ENCODE measurements at places on chromosomes 3 and 15.

DNA sequence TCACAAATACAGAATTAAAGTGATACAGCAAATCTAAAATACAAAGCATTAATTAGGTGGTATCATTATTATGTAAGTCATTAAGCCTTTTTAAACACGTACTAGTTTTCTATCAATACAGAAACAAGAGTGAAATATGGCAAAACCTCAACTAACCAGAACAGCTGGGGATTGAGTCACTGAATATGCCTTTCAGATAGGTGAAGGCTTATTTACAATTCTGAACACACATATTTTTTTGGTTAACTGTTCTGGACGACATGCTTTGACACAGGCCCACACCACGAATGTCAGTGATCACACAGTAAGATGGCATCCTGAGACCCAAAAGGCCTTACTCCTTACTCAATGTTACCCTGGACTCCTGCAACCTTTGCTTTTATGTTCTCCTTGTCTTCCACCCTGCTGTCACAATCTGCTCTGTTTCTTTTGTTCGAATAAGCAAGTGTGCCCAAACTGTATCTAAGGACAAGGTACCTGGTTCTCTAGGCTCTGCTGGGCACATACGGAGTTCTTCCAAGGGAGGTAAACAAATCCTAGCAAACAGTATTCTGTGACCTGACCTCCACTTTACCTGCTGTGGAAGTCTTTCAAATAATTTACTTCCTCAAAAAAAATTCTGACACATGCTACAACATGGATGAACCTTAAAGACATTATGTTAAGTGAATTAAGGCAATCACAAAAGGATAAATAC, 7.0 kb downstream of the SFMBT1 start:
- no peak for DNase-seq

DNA sequence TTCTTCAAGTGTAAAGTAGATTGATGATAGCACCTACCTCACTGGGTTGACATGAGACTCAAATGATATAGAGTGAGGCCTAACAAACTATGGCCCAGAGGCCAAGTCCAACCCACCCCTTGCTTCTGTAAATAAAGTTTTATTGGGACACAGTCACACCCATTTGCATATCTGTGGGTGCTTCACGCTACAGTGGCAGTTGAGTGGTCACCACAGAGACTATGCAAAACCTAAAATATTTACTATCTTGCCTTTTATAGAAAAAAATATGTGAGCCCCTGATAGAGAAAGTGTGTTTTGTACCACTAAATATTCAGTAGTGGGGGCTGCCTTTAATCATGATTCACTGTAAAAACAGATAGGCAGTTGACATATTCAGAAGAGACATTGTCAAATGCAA, 38.0 kb downstream of the ACAN start:
- no peak for DNase-seq

DNA sequence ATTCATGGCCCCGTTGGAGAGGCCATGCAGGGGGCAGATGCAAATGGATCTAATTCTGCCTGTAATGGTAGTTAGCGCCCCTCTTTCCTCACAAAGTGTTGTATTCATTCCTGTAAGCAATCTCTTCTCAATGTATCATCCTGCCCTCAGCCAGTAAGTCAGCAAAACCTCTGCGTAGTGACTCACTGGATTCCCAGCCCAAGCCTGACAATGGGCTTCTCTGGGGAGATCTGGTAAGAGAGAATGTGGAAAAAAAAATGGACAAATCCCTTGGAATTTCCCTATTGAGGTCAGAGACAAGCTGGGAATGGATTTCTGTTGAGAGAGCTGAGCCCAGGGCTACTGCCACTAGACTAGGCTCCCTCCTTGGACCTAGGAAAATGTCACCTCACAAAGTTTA, 25.4 kb downstream of the ADPGK start:
- DNase-seq, result no peak

- DNase-seq, result no peak
Observed at GRCh38 chr15:68450192-68450591, 18.2 kb upstream of the ITGA11 start.

GRCh38 chr3:133644768-133645167, 17.0 kb downstream of the TOPBP1 start:
- DNase-seq, result no peak

GRCh38 chr3:65597226-65597951, 441.3 kb downstream of the MAGI1 start:
- DNase-seq, result no peak

DNA sequence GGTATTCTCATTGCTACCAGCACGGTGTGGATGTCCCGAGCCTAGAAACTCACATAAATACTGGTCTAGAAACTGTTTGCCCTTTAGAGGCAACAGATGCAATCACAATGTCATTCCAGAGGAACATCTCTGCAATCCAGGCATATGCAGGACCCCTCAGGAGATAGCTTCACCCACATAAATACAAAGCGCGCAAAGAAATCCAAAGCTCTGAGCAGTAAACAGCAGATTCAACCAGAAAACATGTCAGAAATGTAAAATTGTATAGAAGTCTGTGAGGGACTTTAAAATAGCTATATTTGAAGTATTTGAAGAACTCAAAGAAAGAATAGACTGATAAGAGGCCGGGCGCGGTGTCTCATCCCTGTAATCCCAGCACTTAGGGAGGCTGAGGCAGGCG, 291.7 kb downstream of the FAM43A start:
- DNase-seq, result no peak

DNA sequence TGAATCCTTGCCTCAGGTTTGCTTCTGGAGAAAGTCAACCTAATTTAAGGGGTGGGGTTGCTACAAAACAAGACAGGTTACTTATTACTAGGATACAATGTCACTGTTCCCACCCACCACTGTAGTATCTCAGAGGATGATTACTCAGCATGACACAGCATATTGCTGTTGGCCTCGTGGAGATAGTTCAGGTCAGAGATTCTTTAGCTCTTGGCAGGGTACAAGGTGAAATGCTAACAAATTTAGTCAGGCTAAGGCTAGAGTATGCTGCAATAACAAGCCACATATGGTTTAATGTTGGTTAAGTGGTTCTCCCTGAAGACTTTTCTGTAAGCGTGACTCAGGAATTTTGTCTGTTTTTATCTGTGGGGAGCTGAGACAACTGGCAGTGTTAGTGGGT, 161.8 kb downstream of the EDEM1 start:
- DNase-seq, result no peak

DNA sequence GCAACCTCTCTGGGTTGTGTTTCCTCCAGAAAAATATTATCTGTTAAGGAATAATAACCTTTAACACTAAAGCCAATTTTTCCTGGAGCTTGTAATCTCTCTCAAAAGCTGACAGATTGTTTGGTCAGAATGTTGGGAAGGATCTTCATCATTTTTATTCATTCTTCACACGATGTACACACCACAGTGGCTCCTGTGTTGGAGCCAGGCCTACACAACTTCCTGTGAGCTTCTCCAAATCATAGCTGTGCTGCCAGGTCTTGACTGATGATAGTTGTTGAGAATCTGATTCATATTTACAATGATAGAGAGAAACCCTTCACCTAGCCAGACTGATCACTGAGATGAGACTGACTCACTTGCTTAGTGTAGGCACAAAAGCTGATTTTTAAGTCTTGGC, 151.0 kb upstream of the ROBO2 start:
- DNase-seq, result no peak

DNA sequence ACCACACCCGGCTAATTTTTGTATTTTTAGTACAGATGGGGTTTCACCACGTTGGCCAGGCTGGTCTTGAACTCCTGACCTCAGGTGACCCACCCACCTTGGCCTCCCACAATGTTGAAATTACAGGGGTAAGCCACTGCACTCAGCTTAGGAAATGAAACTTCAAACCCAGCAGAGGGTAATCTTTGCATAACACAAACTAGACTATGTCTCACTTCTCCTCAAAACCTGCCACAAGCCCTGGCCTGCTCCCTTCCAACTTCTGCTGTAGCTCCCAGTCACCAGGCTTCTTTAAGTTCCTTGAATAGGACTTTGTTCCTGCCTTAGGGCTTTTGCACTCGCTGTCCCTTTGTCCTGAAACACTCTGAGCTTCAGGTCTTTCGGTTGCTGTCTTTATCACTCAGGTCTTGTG, 39.2 kb upstream of the SEMA4B start:
- no peak for DNase-seq

DNA sequence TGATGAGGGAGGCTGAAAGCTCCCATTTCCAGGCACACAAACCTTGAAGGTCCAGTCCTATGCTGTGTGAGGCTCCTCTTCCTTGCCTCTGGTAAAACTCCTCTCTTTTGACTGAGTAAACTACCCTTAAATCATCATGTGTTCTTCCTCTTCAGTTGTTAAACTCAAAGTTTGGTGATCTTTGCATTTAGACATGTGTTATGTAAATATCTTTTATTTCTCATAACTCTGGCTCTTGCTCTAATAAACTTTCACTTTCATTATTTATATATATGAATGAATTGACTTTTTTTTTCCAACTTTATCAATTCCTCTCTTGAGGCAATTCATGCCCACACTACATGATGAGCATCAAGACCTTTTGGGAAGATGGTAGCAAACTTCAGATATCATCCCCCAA, 26.6 kb downstream of the SUCNR1 start:
- no peak for DNase-seq

DNA sequence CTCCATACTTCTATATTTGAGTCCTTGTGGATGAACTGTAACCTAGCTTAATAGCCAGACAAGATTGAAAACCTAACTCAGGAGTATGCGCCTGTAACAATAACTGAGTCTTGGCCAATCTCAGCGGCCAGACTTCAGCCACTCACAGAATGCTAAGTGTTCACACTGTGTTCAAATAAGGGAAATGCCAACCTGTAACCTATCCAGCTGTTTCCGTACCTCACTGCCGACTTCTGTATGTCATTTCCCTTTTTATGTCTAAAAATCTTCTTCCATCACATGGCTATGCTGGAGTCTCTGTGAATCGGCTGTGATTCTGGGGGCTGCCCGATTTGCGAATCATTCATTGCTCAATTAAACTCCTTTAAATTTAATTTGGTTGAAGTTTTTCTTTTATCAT, 169.2 kb downstream of the NFKBIZ start:
- no peak for DNase-seq

GRCh38 chr3:69906351-69906966, 93.1 kb upstream of the SAMMSON start:
- no peak for DNase-seq

- no peak for DNase-seq
Observed at GRCh38 chr3:165181556-165181955, 14.6 kb downstream of the SLITRK3 start.

GRCh38 chr3:118525077-118525476, 509.6 kb downstream of the IGSF11 start:
- no peak for DNase-seq

DNA sequence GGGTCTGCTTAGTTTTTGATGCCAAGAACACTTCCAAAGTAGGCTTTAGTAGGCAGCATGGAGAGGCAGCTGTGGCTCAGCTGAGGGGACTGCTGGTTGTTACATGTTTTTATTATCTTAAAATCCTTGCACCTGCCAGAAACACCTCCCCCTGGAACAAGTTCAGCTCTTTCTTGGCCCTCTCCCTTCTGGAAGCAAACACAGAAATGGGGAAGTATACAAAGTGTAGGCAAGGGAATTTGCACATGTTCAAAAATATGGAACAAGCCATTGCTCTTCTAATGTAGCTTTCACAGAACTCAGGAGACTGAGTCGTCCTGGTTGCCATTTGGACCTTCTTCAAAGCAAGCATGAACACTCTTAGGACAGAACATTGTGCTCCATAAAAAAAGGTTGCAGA, 169.1 kb upstream of the SEMA6D start:
- no peak for DNase-seq

DNA sequence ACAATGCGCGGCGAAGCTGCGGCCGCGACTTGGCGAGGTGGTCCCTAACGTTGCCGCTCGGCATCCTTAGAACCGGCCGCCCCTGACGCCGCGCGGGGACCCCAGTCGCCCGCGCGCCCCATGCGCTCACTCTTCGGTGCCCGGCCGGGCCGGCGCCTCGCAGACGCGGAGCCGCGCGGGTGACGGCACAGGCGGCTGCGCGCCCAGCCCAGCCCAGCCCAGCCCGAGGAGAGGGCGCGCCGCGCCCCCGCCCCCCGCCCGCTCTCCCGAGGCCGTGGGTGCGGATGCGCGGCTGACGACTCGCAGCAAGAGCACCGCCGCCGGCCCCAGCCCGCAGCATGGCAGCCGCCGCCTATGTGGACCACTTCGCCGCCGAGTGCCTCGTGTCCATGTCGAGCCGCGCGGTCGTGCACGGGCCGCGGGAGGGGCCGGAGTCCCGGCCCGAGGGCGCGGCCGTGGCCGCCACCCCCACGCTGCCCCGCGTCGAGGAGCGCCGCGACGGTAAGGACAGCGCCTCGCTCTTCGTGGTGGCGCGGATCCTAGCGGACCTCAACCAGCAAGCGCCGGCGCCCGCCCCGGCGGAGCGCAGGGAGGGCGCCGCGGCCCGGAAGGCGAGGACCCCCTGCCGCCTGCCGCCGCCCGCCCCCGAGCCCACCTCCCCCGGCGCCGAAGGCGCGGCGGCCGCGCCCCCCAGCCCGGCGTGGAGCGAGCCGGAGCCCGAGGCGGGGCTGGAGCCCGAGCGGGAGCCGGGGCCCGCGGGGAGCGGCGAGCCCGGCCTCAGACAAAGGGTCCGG, 437 bp downstream of the KLF13 start:
- DNase-seq, result no peak

DNA sequence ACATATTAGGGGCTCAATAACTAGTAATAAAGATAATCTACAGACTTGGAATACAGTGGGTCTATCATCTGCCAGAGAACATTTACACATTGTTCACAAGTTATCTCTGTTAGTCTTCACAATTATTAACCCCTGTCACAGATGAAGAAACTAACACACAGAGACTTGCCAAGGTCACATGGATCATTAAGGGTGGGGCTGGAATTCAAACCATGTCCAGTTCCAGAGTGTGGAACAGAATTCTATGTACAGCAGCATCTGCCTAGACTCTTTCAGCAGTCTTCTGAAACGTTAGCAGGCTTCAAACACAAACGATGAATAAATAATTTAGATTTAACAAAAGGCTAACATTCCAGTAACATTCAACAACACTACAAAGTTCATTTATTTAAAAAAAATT, 673.9 kb upstream of the NR2F2 start:
- no peak for DNase-seq

DNA sequence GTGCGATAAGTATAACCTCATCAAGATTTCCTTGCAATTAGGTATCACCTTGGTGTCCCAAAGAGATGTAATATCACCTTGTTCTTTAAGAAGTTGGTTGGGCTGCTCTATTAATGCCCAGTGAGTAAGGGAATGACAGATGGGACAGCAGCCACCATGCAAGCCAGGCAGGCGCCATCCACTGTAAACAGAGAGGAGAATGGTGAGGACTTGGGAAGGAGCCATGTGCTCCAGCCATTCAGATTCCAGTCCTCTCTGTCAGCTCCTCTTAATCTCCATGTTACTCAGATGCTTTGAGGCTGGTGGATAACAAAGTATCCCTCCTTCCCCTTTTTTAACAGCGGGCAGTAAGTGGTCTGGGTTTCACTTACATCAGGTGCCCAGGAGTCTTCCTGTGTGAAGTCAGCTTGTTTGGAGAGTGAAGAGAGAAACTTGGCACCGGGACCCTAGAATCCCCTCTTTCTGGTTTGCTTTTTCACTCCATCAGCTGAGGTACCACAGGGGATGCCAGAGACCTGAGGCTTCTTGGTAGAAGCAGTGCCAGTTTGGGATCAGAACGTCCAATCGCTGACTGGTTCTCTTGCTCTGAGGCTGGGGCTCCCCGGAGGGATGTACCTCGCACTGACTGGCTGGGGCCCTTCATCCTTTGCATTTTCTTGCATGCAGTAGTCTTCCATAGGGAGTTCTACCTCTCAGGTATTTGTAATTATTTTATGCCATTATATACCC, 29.5 kb downstream of the SLCO3A1 start:
- no peak for DNase-seq

Data from NCI-H187 (cell line).